ENCODE measurements at places on chromosomes 11 and 22.

DNA sequence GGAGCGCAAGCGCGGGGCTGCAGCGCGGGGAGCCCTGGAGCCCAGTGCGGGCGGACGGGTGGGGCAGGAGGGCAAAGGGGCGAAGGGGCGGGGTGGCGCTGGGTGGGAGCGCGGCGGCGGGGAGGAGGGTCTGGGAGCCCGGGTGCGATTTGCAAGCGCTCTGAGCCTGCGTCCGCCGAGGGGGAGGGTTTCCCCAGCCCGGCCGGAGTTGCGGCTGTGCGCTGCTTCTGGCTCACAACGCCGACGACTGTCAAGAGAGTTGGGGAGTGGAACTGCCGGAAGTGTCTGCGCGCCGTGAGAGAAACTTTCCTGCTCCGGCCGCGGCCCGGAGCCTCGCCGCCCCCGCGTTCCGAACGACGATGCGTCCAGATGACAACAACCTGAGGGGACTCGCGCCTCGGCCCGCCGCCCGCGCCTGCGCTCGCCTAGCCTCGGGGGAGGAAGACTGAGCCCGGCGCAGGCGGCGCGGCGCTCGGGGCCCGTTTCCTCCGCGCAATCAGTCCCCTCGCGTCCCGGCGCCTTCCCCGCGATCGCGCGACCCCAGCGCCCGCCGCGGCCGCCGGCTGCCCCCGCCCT is at the start of gene ARHGAP42:
ARHGAP42 (plus strand) TSS at position 235 of the 576 bp plus-strand sequence. CDS start 391 bp downstream, outside the sequence.
- peak; percentile 20 for DNase-seq

DNA sequence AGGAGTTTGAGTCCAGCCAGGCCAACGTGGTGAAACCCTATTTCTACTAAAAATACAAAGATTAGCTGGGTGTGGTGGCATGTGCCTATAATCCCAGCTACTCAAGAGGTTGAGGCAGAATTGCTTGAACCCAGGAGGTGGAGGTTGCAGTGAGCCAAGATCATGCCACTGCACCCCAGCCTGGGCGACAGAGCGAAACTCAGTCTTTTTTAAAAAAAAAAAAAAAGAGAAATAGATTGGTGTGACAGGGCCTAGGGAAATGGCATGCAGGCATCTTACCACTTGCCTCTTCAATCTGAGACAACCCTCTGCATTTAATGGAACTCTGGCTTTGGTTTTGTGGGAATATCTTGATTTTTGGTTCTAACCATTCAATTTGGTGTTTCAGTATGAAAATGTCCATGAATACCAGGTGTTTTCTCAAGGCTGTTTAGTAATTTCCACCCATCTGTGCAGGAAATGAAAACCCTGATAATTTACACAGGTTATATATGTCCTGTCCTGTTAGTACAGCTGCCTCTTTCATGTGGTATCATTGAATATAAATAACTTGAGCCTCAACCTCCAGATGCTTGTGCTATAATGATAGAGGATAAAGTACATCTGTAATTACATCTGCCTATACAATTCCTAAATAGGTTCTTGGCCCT is 8.4 kb downstream of the XBP1 start:
- no peak for DNase-seq

GRCh38 chr22:45620706-45621105 is 50.9 kb upstream of the ATXN10 start:
- DNase-seq, result no peak

GRCh38 chr22:43315687-43316217 is 27.4 kb downstream of the SCUBE1 start:
- no peak for DNase-seq

DNA sequence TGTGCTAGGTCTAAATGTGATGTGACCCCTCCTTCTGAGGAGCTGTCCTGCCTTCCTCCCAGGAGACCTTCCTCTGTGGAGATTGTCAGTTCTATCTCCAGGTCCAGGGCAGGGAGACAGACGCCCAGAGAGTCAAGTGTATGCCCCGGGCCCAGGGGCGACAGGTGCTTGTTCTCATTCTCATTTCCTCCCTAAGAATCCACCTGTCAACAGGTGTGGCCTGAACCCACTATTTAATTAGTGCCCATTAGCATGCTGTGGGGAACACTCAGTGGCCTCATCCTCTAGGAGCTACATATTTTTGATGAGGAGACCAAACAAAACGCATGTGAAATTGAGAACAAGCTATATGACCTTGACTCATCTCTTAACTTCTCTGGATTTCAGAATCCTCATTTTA is 9.5 kb downstream of the PKNOX2 start:
- DNase-seq, result no peak
